Fibroblast of skin of abdomen (primary cell): ENCODE measurements at places on chromosomes 6 and 20.

DNA sequence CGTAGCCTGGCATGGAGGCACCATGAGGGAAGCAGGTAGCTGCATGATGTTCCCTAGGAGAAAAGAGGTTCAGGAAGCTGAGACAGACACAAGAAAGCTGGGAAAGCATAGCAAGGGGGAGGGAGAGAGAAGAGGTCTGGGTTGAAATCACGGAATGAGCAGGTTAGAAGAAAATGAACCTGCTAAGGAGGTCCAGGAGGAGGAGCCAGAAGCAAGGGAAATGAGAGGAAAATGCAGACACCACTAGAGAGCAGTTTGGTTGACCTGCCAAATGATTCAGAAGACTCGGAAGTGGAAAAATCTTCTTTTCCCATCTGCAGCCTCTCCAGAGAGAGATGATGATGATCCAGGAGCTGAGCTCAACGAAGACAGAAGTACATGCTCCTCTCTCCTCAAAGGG, 70.9 kb downstream of the VIP start:
- DNase-seq, result no peak

DNA sequence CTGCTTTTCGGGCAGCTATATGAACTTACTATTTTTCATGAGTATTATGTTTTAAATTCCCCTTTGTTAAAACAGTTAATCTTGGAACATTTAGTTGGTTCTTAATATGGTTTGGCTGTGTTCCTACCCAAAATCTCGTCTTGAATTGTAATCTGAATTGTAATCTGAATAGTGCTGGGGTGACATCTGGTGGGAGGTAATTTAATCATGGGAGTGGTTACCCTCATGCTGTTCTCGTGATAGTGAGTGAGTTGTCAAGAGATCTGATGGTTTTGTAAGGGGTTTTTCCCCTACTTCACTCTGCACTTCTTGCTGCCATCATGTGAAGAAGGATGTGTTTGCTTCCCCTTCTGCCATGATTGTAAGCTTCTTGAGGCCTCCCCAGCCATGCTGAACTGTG, 305.4 kb upstream of the MAP3K7 start:
- DNase-seq, result no peak

GRCh38 chr6:39808964-39809363, 16.8 kb downstream of the DAAM2 start:
- DNase-seq, result no peak

GRCh38 chr6:9126878-9127560, 691.7 kb upstream of the SLC35B3 start:
- DNase-seq, result peak; percentile 89

DNA sequence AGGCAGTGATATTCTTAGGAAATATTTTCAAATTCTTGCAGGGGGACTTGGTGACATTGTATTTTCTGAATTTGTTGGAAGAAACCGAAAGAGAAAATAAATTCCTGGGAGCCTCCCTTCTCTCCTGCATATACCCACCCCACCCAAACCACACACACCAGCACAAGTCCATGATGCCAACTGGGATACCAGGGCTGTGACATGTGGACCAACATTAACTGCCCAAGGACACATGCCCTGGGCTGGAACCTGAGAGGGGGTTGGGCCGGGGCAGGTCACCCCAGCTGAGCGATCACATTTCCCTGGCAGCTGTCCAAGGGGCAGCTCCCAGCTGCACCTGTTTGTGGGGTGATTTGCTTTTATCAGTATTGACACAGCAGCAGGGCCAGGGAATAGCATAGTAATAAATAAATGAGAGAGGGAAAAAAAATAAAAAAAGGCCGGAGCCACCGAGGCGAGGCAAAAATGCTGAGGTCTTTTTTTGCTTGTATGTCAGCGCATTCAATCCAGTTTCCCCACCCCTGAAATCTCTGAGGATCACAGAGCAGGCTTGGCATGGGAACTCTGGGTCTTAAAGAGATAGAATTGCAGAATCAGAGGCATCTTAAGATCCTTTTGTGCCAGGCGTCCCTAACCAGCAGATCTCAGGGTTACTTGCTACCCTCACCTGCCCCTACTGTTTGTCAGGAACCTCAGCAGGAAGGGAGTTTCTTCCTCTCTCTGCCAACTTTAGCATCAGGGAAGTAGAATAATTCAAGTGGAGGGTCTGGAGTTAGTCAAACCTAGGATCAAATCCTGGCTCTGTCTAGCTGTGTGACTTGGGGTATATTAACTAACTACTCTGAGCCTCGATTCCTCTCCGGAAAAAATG, 66.5 kb upstream of the PIM1 start:
- DNase-seq, result no peak

DNA sequence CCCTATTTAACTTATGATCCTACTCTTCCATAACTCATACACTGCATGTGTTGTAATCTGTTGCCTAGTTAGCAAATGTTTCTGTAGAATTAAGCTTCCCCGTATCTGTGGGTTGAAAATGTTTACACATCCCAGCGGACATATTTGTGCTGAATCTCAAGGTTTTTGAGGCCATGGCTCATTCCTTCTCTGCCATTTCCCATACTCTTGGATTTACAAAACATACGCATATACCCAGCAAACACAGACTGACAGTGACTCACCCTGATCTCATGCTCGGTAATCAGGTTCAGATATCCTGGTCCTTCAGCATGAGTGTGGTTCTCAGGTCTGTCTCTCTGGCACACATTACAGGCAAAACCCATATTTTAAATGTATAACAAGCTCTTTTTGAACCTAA, 58.7 kb downstream of the AGPAT4 start:
- DNase-seq, result peak; percentile 95

DNA sequence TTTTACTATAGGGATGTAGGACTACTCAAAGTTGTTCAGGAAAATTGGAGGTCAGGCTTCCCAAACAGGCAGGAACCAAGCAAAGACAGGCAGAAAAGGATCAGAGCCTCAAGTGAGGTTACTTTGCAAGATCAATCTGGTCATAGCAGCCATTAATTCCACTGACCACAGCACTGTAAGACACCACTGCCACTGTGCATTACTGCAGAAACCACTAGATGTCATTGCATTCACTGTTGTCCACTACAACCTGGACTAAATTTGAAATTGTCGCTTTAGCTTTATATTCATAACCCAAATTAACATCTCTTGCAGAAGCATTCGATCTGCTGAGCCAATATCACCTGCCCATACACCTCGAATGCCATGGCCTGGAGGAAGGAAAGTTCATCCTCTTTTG, 126.9 kb upstream of the UFL1 start:
- no peak for DNase-seq

- no peak for DNase-seq
These were observed 7.9 kb upstream of the SLC22A16 start for GRCh38 chr6:110484321-110484720.

DNA sequence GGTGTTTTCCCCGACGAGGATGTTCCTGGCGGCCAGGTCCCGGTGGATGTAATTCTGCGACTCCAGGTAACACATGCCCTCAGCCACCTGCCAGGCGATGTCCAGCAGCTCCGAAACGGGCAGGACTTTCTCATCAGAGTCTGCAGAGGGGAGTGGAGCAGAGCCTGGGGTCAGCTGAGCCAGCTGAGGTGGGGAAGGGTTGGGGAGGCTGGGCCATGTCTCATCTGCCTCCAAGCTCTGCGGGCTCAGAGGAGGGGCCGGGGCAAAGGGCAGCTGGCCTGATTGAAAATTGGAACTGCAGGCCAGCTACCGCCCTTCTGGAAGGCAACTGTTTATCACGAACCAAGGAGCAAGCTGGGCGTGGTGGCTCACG, 6.4 kb downstream of the PTK6 start:
- no peak for DNase-seq

GRCh38 chr6:146017672-146018071, 11.2 kb upstream of the GRM1 start:
- no peak for DNase-seq

DNA sequence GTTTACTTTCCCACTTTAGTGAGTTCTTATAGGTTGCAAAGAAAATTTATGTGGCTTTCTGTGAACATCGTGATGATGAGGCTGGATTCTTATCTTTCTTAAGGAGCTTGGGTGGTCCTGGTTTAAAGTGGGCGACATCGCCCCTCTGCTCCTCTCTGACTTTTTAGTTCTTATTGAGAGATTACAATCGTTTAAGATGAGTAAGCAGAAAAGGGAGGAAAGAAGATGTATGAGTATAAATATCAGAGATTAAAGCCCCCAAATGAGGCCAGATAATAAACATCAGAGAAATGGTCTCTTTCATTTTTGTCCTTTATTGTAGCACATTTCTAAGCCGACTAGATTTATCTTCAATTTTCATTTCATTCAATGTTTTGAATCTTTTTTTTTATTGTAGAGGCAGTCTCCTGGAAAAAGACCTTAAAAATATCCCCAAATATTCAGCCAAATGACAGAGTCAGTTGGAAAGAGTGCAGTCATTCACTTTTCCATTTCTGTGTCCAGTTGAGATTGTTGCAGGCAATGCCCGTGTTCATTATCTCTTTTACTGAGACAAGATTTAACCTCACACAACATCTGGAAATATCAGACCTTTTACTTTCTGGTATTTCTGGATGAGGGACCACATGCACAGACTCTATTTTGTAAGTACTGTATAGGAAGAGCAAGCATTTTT, 62.0 kb upstream of the PDE7B start:
- DNase-seq, result no peak

- no peak for DNase-seq
These were observed 4.3 kb downstream of the TMEM30A start for GRCh38 chr6:75280131-75280855.
